ENCODE measurements at places on chromosomes 6 and 20. TPM values are rescaled to one million over a fixed set of nuclear protein-coding genes. Genes with fewer than 3 reads are reported as not detected.

Gene ZNF831
- total RNA-seq: not detected

DNA sequence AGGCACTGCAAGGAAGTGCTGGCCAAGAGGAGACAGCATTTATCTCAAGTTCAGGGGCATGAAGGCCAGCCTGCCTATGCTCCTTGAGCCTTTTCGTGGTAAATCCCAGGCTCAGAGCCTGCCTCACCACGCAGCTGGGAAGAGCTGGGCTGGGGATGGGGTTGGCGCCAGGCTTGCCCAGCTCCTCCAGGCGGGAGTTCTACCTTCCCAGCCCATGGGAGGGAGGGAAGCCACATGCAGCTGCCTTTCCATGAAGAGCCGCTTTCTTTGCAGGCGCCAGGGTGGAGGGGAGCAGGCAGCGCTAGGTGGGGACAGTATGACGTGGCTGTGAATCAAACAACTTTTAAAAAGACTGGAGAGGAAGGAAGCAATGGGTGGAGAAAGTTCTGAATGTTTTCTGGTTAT, 19.5 kb upstream of the SIRT5 start:
- no peaks in the 10 kb centered on the region for H3K4me1 ChIP-seq
- peak; percentile 21 for DNase-seq
- H3K36me3 ChIP-seq: no peaks in the 10 kb centered on the region
- no peak overlapping the region for H3K27ac ChIP-seq
- no peaks in the 10 kb centered on the region for H3K27me3 ChIP-seq

GRCh38 chr6:152012227-152012626, 204.7 kb downstream of the ESR1 start:
- no peaks in the 10 kb centered on the region for H3K27me3 ChIP-seq
- no peaks in the 10 kb centered on the region for H3K36me3 ChIP-seq
- H3K4me1 ChIP-seq: no peaks in the 10 kb centered on the region
- H3K4me3 ChIP-seq: no peak overlapping the region
- no peak overlapping the region for H3K27ac ChIP-seq

Gene PRR18
- total RNA-seq: not detected

DNA sequence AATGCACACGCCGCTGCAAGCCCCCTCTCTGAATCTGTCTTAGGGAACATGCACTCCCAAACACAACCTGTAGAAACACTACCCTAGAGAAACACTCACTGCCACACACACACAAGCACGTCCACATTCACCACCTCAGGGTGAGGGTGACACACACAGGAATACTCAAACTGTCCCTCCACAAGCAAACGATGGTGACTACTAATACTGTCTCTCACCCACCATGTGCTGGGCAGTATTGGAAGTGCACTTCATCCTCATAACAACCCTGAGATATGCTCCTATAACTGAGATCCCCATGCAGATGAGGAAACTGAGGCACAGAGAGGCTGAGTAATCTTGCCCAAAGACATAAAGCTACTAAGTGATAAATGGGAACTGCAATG, 55.0 kb downstream of the ATP9A start:
- no peaks in the 10 kb centered on the region for H3K4me1 ChIP-seq
- no peak overlapping the region for H3K4me3 ChIP-seq
- no peak for DNase-seq
- H3K27me3 ChIP-seq: no peaks in the 10 kb centered on the region
- H3K36me3 ChIP-seq: no peaks in the 10 kb centered on the region

Gene PI3
- total RNA-seq: not detected

DNA sequence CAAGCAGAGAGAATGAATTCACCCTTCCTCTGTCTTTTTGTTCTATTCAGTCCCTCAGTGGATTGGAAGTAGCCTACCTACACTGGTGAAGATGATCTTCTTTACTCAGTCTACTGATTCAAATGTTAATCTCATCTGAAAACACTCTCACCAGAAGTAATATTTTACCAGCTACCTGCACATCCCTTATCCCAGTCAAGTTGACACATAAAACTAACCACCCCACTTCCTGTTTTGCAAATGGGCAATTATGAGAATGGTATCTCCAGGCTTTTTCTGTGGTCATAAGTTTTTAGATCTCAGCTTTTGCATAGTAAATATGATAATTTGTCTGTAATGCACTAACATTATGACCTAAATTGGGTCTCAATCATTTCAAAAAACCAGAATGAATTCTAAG, 228.8 kb upstream of the ECI2 start:
- DNase-seq: no peak
- no peaks in the 10 kb centered on the region for H3K27me3 ChIP-seq
- no peaks in the 10 kb centered on the region for H3K36me3 ChIP-seq
- no peak overlapping the region for H3K27ac ChIP-seq
- H3K4me3 ChIP-seq: no peak overlapping the region

Gene APCDD1L
- 0.99 TPM for total RNA-seq

- H3K4me3 ChIP-seq: no peak overlapping the region
- DNase-seq: no peak
- peaks cover 2% of the 10 kb centered on the region for H3K27me3 ChIP-seq
- H3K36me3 ChIP-seq: no peaks in the 10 kb centered on the region
Observed at GRCh38 chr6:44667668-44668390, 280.3 kb downstream of the CDC5L start.

DNA sequence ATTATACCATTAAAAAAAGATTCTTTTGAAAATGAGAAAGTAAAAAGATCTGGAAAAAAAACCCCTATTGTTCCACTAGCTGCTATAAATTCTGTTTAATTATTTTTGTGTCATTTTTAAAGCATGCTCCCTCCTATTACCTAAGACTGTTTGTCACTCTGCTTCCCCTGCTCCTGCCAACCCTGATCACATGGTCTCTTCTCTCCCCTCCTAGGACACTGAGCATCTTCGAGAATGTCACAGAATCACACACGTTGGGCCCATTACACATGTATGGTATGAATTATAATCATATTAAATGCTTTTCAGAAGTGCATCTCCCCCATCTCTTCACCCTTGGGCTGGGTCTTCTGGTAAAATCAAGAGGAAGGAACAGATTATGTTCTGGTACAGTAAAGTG, 6.2 kb downstream of the SNAP91 start:
- DNase-seq: no peak
- H3K4me3 ChIP-seq: no peak overlapping the region
- no peaks in the 10 kb centered on the region for H3K36me3 ChIP-seq
- H3K27ac ChIP-seq: no peak overlapping the region
- peaks cover 7% of the 10 kb centered on the region for H3K27me3 ChIP-seq

DNA sequence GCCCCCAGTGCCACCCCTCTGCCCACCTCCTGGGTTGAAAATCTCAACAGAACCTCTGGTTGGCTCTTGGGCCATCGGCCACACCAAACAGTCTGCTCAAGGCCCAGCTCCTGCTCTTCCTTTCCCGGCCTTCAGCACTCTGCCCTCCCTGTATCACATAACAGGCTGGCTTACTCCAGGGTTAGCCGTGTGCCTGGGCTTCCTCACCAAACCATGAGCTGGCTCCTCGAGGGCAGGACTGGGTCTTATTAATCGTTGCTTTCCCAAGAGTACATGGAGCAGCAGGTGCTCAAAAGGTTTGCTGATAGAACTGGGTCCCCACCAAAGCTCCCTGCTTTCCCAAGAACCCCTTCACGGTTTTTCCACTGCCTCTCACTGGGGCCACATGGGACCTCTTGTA, 12.7 kb upstream of the FAM83C start:
- peaks cover 58% of the 10 kb centered on the region for H3K4me1 ChIP-seq
- H3K4me3 ChIP-seq: no peak overlapping the region
- H3K27me3 ChIP-seq: no peaks in the 10 kb centered on the region
- no peak for DNase-seq
- H3K36me3 ChIP-seq: no peaks in the 10 kb centered on the region

Gene BPIFB2
- total RNA-seq: not detected

- no peaks in the 10 kb centered on the region for H3K36me3 ChIP-seq
- H3K4me1 ChIP-seq: no peaks in the 10 kb centered on the region
- DNase-seq: no peak
- no peak overlapping the region for H3K4me3 ChIP-seq
- H3K27ac ChIP-seq: no peak overlapping the region
- H3K27me3 ChIP-seq: no peaks in the 10 kb centered on the region
Observed at GRCh38 chr6:81785377-81785776, 32.9 kb upstream of the TENT5A start.

DNA sequence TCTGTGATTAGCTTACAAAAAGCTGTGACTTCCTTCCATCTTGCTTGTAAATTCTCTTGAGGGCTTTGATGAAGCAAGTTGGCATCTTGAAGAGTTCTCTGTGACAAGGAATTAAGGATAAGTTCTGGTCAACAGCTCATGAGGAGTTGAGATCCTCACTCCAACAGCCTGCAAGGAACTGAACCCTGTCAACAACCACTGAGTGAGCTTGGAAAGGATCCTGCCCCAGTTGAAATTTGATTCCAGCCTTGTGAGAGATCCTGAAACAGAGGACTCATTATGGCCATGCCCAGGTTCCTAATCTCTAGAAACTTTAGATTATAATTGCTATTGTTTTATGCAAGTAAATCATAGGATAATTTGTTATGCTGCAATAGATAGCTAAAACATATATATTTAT, 133.7 kb downstream of the PTCHD4 start:
- H3K27me3 ChIP-seq: no peaks in the 10 kb centered on the region
- DNase-seq: no peak
- no peak overlapping the region for H3K27ac ChIP-seq
- no peaks in the 10 kb centered on the region for H3K4me1 ChIP-seq

DNA sequence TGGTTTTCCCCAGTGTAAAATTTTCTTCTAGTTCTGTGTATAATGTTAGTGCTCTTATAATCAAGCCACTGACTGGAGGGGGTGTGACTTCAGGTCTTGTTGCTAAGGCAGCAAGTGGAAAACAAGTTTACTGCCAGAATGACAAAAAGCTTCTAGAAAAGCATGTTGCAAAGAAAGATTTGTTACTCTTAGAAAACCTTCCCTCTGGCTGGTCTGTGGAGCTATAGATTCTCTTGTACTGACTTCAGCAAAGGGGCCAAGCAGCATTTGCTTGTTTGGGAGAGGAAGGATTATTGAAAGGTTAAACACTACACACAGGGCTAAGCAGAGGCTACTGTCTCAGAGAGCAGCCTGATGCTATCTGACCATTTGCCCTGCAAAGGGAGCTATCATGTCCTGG, 288.8 kb downstream of the BTBD9 start:
- H3K27me3 ChIP-seq: no peaks in the 10 kb centered on the region
- H3K4me3 ChIP-seq: no peak overlapping the region
- H3K27ac ChIP-seq: no peak overlapping the region
- no peaks in the 10 kb centered on the region for H3K36me3 ChIP-seq
- peak; percentile 30 for DNase-seq

Gene SYNGAP1
- 7.3 TPM for total RNA-seq

GRCh38 chr20:58330687-58331086, 21.2 kb downstream of the RAB22A start:
- H3K4me3 ChIP-seq: no peak overlapping the region
- DNase-seq: peak; percentile 65
- no peaks in the 10 kb centered on the region for H3K27me3 ChIP-seq
- H3K4me1 ChIP-seq: peaks cover 3% of the 10 kb centered on the region
- H3K36me3 ChIP-seq: no peaks in the 10 kb centered on the region

DNA sequence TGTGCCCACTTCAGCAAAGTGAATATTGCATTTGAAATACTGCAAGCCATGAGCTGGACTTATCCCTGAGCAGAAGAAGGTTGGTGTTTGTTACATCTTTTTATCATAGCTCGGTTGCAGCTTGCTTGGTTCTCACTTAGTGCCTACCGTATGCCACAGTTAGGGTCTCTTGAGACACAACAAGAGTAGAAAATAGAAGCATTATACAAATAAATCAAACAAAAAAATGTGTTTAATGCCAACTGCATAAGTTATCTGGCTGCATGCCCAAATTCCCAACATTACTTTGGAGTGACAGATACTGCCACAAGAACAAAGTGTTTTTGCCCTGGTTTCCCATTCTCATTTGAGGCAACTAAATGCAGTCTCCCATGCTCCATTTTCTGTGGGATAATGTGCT, 53.9 kb upstream of the LAMP5 start:
- H3K27me3 ChIP-seq: no peaks in the 10 kb centered on the region
- H3K36me3 ChIP-seq: no peaks in the 10 kb centered on the region
- no peak overlapping the region for H3K4me3 ChIP-seq
- no peak overlapping the region for H3K27ac ChIP-seq
- DNase-seq: peak; percentile 59
- H3K4me1 ChIP-seq: no peaks in the 10 kb centered on the region

Gene HLA-DQA2
- total RNA-seq: not detected

DNA sequence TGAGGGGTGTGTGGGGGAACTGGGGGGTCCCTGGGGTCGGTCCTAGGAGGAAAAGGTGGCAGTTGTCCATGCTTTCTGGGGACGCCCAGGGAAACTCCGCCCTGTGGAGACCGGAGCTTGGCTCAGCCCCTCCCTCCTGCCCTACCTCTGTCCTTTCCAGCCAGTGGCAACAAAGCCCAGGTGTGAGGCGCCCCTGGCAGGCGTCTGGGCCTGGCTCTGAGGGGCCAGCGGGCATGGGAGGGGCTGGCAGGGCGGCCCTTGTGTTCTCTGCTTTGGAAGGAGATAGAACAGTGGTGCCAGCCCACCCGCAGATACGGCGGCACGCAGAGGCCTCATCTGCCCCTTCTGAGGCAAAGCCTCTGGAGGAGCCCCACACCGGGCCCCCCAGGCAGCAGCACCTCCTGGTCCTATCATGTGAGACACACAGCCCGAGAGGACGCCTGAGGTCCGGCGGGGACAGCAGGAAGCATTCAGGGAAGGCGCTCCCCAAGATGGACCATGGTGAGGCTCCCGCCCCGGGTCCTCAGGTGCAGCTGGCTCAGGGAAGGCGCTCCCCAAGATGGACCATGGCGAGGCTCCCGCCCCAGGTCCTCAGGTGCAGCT, 47.9 kb downstream of the YTHDF1 start:
- no peak overlapping the region for H3K27ac ChIP-seq
- no peak overlapping the region for H3K4me3 ChIP-seq
- DNase-seq: no peak
- H3K27me3 ChIP-seq: peaks cover 5% of the 10 kb centered on the region
- H3K4me1 ChIP-seq: no peaks in the 10 kb centered on the region

GRCh38 chr20:21609221-21609620, 95.4 kb upstream of the NKX2-2 start:
- no peak overlapping the region for H3K27ac ChIP-seq
- H3K4me1 ChIP-seq: no peaks in the 10 kb centered on the region
- no peaks in the 10 kb centered on the region for H3K36me3 ChIP-seq
- H3K27me3 ChIP-seq: no peaks in the 10 kb centered on the region
- H3K4me3 ChIP-seq: no peak overlapping the region

DNA sequence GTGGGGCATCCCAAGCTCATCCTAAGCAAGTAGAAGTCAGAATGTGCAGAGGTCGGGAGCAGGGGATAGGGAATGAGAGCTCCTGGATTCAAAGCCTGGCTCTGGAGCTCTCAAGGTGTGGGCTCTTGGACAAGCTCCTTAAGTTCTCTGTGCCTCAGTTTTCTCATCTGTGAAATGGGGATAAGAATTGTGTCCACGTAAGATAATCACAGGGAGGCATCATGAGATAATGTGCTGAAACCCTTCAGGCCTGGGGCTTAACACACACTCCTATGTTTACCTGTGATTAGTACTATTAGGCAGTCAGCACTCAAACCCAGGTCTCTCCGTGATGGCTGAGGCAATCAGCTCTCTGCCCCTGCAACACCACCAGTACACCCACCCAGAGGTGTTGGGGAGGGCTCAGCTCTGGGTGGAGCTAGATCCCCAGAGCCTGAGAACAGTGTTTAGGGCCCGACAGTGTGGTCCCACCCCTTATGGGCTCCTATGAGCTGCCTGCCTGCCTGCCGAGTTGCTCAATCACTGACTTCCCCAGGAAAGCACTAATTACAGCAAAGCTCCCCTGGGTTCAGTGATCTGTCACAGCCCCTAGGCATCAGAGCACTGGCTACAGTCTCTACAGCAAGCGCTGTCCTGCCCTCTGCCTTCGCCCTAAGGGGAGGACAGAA, 6.3 kb upstream of the SIRPA start:
- peaks cover 5% of the 10 kb centered on the region for H3K27me3 ChIP-seq
- no peaks in the 10 kb centered on the region for H3K36me3 ChIP-seq
- no peak overlapping the region for H3K27ac ChIP-seq
- H3K4me1 ChIP-seq: no peaks in the 10 kb centered on the region

Gene POU5F1
- under 0.01 TPM for total RNA-seq

Gene MLN
- not detected for total RNA-seq

GRCh38 chr6:139863964-139864363, 489.5 kb upstream of the CITED2 start:
- H3K27ac ChIP-seq: no peak overlapping the region
- no peaks in the 10 kb centered on the region for H3K36me3 ChIP-seq
- no peak overlapping the region for H3K4me3 ChIP-seq
